ENCODE measurements at places on chromosomes 7 and 10. TPM values are rescaled to one million over a fixed set of nuclear protein-coding genes. Genes with fewer than 3 reads are reported as not detected.

DNA sequence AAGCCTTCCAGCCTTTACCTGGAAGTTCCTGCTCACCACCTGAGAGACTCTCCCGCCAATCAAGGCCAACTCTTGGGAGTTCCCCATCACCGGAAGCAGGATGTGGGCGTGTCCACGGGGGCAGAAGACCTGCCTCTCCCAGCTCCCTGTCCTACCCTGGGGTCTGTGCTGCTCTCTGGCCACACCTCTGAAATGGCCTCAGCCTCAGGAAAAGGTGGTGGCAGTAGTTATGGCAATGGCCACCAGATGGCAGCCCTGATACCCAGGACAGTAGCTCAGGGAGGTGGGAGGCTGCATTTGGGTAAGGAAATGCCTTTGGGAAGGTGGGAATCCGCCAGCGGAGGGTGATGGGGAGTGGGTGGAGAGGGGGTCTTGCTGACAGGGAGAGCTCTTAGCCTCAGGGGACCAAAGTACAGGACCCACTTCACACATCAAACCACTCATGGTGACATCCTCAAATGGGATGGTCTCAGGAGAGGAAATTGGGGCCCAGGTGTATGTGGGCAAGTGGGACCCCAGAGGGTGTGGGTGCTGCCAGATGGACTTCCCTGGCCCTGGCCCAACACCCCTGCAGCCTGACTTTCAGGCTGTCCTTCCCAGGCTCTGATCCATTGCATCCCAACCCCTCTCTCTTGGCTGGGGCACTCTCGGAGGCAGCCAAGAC is 33.9 kb downstream of the KAZALD1 start:
- H3K36me3 ChIP-seq: no peaks in the 10 kb centered on the region
- peaks cover 72% of the 10 kb centered on the region for H3K27me3 ChIP-seq
- peaks cover 14% of the 10 kb centered on the region for H3K4me1 ChIP-seq
- no peak overlapping the region for H3K4me3 ChIP-seq

DNA sequence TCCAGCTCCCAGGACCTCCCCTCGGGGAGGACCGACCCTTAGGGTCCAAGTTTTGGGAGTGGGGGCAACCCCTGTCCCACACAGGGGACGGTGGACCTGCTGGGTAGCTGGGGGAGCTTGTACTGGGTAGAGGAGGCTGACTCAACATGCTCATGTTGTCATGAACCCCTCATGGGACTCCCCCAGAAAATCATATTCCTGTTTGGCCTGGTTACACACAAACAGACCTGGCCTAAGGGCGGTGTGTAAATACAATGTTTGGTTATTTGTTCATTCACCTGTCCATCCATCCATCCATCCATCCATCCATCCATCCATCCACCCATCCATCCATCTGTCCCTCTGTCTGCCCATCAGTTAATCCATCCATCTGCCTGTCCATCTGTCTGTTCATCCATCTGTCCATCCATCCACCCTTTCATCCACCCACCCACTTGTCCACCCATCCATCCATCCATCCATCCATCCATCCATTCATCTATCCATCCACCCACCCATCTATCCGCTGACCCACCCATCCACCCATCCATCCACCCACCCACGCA is 92.9 kb downstream of the DNAJB6 start:
- H3K4me1 ChIP-seq: peaks cover 15% of the 10 kb centered on the region
- no peak overlapping the region for H3K27ac ChIP-seq
- H3K27me3 ChIP-seq: peaks cover 3% of the 10 kb centered on the region
- no peak overlapping the region for H3K4me3 ChIP-seq
- H3K36me3 ChIP-seq: no peaks in the 10 kb centered on the region

- peaks cover 4% of the 10 kb centered on the region for H3K36me3 ChIP-seq
- H3K4me3 ChIP-seq: no peak overlapping the region
These were observed 110.6 kb downstream of the EMX2 start for GRCh38 chr10:117653170-117653515.

DNA sequence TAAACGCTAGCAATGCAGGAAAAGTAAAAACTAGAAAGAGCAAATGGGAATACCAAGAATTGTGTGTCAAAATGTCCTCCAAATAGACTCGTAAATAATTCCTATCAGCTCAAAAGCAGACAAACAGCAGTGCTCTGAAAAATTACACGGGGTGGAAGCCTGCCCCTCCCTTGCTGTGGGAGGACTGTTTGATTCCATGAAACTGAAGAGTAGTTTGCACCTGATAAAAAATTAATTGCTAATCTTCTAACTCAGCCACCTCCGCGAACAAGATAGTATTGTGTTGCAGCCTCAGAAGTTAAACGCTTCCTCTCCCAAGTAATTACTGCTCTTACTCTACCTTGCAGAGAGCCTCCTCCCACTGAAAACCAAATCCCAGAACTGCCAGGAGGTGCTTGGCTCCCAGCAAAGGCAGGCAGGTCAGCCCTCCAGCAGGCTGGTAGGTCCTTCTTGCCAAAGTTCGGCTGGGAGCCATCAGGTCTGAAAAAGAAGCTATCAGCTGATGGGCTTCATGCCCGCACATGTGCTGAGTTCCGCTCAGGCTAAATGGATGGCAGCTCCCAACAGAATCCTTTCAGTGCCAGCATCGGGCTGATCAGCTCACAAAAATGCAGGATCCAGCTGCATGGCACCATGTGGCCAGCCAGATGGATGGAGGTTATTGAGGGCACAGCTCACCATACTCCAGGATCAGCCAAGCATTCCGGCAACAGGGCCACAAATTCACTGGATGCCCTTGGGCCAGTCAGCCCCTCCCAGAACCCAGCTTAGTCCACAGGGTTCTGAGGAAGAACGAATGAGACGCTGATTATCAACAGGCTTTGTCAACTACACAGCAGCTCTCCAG is 37.1 kb downstream of the MAD1L1 start:
- peaks cover 37% of the 10 kb centered on the region for H3K36me3 ChIP-seq
- H3K27me3 ChIP-seq: no peaks in the 10 kb centered on the region
- H3K4me1 ChIP-seq: peaks cover 11% of the 10 kb centered on the region

DNA sequence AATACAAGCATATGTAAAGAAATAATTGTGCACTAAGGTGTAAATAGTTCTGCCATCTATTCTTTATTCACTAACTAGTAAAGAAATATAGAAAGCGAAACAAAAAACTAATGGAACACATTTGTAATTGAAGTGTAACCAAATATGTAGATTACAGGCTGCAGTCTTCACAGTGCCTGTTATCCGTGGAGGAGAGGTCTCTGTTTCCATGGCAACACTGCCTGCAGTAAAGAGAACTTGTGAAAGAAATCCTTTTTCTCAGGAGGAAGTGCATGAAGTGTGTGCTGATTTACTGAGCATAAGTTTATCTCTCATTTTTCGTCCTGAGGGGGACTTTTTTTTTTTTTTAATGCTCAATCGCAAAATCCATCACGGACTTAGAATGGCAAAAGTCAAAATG is 102.5 kb downstream of the APBB1IP start:
- H3K27ac ChIP-seq: no peak overlapping the region
- no peak overlapping the region for H3K4me3 ChIP-seq
- H3K36me3 ChIP-seq: no peaks in the 10 kb centered on the region
- no peaks in the 10 kb centered on the region for H3K27me3 ChIP-seq
- peaks cover 5% of the 10 kb centered on the region for H3K4me1 ChIP-seq

DNA sequence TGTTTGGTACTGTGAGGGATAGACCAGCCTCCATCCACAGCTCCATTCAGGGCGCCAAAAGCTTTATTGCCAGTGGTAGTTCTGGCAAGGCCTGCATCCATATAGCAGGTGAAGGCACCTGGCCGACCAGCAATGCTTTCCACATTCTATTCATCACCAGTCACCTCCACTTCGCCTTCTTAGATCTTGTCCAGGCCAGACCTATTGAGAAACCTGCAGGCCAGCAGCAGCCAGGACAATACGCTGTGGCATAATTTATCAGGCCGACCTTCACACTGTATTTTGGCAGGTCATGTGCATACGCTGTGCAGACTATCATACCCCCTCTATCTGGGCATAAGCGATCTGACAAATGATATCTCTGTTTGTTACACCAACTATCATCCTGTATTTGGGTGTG is 15.2 kb upstream of the KNDC1 start:
- no peak overlapping the region for H3K4me3 ChIP-seq
- DNase-seq: no peak

DNA sequence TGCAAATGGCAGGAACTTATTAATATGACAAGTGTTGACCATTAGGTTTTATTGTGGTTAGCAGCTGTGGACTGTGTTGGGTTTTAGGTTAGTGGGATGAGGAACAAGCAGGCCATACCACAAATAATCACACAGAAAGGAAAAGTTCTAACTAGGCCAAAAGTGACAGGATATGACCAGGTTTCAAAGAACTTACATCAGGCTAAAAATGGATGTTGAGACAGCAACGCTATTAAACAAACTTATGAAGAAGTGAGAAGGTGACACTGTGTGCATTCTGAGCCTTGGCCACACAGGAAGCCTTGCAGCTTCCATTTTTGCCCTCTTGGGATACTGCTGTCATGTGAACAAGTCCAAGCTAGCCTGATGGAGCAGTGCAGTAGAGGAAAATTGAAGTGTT is 568.8 kb downstream of the HTR7 start:
- DNase-seq: no peak
- H3K27me3 ChIP-seq: no peaks in the 10 kb centered on the region
- H3K36me3 ChIP-seq: no peaks in the 10 kb centered on the region
- no peak overlapping the region for H3K4me3 ChIP-seq
- no peak overlapping the region for H3K27ac ChIP-seq

- DNase-seq: no peak
- H3K4me1 ChIP-seq: peaks cover 28% of the 10 kb centered on the region
- peaks cover 1% of the 10 kb centered on the region for H3K36me3 ChIP-seq
- no peak overlapping the region for H3K27ac ChIP-seq
- H3K27me3 ChIP-seq: peaks cover 15% of the 10 kb centered on the region
- H3K4me3 ChIP-seq: no peak overlapping the region
These were observed 150.0 kb upstream of the LAMB4 start for GRCh38 chr7:108280136-108280535.

DNA sequence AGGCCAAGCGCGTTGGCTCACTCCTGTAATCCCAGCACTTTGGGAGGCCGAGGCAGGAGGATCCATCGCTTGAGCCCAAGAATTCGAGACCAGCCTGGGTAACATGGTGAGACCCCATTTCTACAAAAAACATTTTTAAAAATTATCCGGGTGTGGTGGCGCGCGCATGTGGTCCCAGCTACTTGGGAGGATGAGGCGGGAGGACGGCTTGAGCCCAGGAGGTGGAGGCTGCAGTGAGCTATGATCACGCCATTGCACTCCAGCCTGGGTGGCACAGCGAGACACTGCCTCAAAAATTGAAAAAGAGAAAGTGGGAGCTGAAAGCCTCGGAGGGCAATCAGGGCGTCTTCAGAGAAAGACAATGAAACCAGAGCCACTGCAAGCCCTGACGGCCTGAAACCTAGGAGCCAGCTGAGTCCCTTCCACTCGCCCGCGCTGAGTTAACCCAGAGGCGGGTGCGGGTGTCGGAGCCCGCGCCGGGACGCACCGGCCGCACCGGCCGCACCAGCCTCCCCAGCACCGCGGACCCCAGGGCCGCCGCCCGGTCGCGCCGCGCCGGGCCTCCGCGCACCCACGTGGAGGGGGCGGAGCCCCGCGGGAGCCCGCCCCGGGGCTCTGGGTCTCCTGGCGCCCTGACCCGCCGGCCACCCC is 22.4 kb downstream of the ZFAND2A start:
- peaks cover 14% of the 10 kb centered on the region for H3K4me1 ChIP-seq
- no peaks in the 10 kb centered on the region for H3K27me3 ChIP-seq

- H3K4me1 ChIP-seq: no peaks in the 10 kb centered on the region
- no peak overlapping the region for H3K4me3 ChIP-seq
- H3K36me3 ChIP-seq: peaks cover 3% of the 10 kb centered on the region
- no peak overlapping the region for H3K27ac ChIP-seq
- H3K27me3 ChIP-seq: peaks cover 3% of the 10 kb centered on the region
- no peak for DNase-seq
These were observed 324.6 kb downstream of the ATRNL1 start for GRCh38 chr10:115417585-115418265.

DNA sequence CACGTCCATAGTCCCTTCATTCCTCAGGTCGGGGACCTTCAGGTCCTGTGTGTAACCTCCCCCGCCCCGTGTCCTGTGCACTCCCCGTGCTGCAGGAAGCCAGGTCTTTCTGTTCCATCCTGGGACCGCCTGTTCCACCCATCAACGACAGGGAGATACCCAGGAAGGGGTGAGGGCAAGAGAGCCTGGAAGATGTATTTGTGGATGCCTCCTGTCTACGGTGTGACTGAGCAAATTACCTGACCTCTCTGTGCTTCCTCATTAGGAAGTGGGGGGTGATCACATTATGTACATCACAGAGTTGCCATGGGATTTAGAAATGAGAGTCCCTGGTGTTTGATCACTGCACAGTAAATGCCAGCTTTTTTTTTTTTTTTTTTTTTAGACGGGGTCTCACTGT is 46.3 kb downstream of the GRID2IP start:
- peak overlapping the region; percentile 82 for H3K4me3 ChIP-seq
- no peak for DNase-seq
- H3K36me3 ChIP-seq: no peaks in the 10 kb centered on the region
- H3K4me1 ChIP-seq: peaks cover 8% of the 10 kb centered on the region
- H3K27ac ChIP-seq: no peak overlapping the region

DNA sequence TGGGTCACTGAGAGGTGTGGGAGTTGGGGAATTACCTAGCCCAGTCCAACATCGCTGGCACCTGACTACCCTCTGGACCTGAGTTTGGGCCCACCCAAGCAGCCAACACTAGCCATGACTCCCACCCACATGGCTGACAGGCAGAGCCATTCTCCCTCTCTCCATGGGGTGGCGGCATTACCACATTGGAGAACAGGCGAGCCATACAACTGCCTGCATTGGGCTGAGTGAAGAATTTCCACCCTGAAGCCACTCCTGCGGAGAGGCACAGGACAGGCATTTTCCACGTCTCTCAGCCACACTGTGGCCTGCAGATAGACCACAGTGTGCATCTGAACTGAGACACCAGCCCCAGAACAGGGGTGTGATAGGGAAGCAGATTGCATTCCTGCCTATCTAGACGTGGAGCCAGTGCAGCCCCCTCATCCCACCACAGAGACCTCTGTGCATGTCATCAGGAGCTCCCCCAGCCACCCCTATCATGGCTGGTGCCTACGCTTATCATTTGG is 58.2 kb upstream of the ANTXRL start:
- H3K4me3 ChIP-seq: no peak overlapping the region
- no peak overlapping the region for H3K27ac ChIP-seq
- no peaks in the 10 kb centered on the region for H3K4me1 ChIP-seq

DNA sequence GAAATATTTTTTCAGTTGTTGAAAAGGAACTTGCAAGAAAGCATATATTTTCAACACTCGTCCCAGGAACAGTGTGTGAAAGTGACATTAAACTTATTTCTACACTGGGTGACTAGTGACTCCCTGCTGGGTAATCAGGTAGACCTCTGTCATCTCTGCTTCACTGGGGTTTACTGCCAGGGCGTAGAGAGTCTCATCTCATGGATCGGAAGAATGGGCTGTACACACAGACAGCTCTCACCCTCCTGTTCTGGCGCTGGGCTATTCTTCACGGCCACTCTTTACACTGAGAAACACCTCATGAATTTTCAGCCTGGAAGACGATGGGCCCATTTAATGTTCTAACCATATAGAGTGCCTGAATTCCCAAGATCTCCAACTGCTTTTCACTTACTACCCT is 36.4 kb downstream of the NRP1 start:
- H3K4me3 ChIP-seq: no peak overlapping the region
- no peaks in the 10 kb centered on the region for H3K27me3 ChIP-seq
- peak overlapping the region; percentile 26 for H3K27ac ChIP-seq
- peaks cover 41% of the 10 kb centered on the region for H3K4me1 ChIP-seq
- no peaks in the 10 kb centered on the region for H3K36me3 ChIP-seq
- DNase-seq: no peak

The CLRN3 gene
- total RNA-seq: not detected

The CHST15 gene
- 35.9 TPM for total RNA-seq

The BRAT1 gene
- 47.6 TPM for total RNA-seq

The CDC14C gene
- total RNA-seq: 0.11 TPM

The FAM221A gene
- total RNA-seq: 16.9 TPM

The CYP3A7 gene
- total RNA-seq: not detected

The TTYH3 gene
- 296 TPM for total RNA-seq

The C1QL3 gene
- total RNA-seq: not detected

The SLC29A3 gene
- total RNA-seq: 11.0 TPM

The XRCC2 gene
- 6.7 TPM for total RNA-seq

All from mesothelial cell of epicardium (in vitro differentiated cells).